Subcutaneous adipose tissue (tissue), 4 donors: ENCODE measurements at places on chromosomes 11 and 22. TPM values are rescaled to one million over a fixed set of nuclear protein-coding genes. Genes with fewer than 3 reads are reported as not detected.

DDTL gene
- total RNA-seq, result 0.94 TPM

PRR5 gene
- total RNA-seq, result 152 TPM

PRG3 gene
- total RNA-seq, result not detected

TTC36 gene
- 71.0 TPM for total RNA-seq

SCGB1D1 gene
- not detected for total RNA-seq

MMP10 gene
- not detected for total RNA-seq

SCUBE1 gene
- total RNA-seq, result 2.3 TPM

KCNQ1OT1 gene
- 2.4 TPM for total RNA-seq

FUT4 gene
- total RNA-seq, result 8.7 TPM

NCAM1 gene
- 1.0 TPM for total RNA-seq

RAB39A gene
- 3.1 TPM for total RNA-seq

CCDC116 gene
- total RNA-seq, result not detected

PARVG gene
- 69.8 TPM for total RNA-seq

DBX1 gene
- total RNA-seq, result not detected

MRGPRD gene
- not detected for total RNA-seq

LAMTOR1 gene
- total RNA-seq, result 87.2 TPM

C22orf42 gene
- not detected for total RNA-seq

AQP11 gene
- 0.34 TPM for total RNA-seq

PRODH gene
- 15.0 TPM for total RNA-seq

SH3BP1 gene
- 5.4 TPM for total RNA-seq

SYT7 gene
- total RNA-seq, result 0.66 TPM

OR8A1 gene
- total RNA-seq, result not detected

CRYBA4 gene
- total RNA-seq, result not detected

BBOX1 gene
- not detected for total RNA-seq

OR4D5 gene
- not detected for total RNA-seq

ZNF215 gene
- 0.65 TPM for total RNA-seq

FOLH1 gene
- 0.38 TPM for total RNA-seq
